WERI-Rb-1 (cell line): ENCODE measurements at places on chromosomes 16 and 17.

- DNase-seq, result no peak
Observed at GRCh38 chr17:81310949-81311550, 15.9 kb upstream of the SLC38A10 start.

- DNase-seq, result no peak
Observed at GRCh38 chr16:11072420-11073153, 128.2 kb downstream of the CLEC16A start.

DNA sequence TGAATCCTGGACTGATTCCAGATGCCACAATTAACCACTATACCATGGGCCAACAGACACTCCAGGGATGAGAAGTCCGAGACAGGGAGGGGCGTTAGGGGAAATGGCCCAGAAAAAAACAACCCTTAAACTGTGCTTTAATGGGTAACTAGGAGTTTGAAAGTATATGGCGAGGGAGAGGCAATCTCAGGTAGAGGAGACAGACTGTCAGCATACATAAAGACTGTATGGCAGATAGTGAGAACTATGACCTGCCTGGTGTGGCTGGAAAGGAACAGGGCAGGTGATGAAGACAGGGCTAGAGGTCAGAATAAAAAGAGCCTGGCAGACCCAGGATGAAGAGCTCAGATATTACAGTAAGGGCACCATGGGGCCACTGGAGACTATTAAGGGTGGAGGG is 8.1 kb downstream of the ZZEF1 start:
- no peak for DNase-seq

DNA sequence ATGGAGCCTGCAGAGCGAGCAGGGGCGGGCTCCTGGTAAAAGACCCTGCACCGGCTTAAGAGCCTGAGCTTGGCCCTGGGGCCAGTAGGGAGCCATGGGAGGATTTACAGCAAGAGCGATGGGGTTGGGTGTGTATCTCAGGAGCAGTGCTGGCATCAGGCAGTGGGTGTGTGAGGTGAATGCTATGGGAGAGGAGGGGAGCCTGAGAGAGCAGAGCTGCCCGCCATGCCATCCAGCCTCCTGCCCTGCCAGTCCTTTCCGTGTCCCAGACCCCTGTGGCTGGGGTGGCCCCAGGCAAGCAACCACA is 23.3 kb downstream of the FAM83G start:
- no peak for DNase-seq

- DNase-seq, result no peak
Observed at GRCh38 chr17:19449656-19450055, 38.6 kb downstream of the RNF112 start.

DNA sequence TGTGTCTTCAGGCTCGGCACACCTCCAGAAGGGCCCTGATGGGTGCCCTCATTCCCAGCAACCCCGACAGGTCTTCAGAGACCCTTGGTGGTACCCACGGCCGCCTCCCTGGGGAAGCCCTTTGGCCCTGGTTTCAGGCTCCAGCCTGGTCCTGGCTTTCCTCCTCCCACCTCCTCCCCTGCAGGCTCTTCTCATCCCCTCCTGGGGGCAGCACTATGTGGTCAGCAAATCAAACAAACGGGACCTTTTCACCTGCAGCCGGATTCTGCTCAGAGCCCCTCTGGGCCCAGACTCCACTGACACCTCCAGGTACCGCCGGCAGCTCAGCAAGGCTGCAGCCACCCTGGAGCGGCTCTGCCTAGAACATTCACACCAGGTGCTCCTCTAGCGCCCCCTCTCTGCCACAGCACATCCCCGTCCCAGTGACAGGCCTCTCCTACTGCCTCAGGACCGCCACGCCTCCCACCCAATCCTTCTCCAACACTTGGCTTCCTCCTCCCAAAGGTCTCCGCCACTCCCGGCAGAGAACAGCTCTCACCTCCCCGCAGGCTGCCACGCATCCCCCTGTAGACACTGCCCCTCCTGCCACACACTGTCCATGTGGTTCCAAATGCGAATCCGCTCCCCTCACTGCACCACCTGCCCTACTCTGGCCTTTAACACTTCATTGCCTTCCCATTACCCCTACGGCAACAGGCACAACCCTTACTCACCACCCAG is 12.0 kb downstream of the CORO7 start:
- peak; percentile 82 for DNase-seq

GRCh38 chr17:9434642-9435057 is 141.0 kb downstream of the STX8 start:
- DNase-seq, result no peak

DNA sequence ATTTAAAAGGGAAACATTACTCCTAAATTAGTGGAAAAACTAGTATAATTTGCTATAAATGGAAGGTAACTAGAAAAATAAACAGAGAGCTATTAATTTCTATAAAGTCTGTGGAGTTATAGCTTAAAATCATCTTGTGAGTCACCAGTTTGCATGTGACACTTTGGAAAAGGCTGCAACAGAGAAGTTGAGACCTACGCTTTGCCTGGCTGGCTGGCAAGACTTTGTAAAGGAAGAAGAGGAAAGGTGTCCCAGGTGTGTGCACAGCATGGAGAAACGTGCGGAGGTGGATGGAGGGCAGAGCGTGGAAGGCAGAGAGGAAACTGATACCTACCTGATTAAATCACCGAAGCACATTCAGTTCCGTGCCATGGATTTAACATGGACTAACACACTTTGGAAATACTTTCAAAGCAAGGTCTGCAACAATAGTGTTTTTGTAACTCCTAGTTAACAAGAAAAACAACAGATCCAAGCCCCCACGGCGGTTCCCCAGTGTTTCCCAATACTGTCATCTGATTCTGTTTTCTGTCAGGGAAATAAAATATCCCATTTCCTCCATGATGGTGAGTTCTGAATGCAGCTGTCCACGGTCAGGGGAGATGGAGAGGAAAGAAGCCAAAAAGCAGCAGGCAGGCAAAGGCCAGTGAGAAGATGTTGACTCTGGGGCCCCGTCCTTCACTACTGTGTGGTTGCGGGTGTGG is 134.8 kb downstream of the XYLT1 start:
- no peak for DNase-seq

DNA sequence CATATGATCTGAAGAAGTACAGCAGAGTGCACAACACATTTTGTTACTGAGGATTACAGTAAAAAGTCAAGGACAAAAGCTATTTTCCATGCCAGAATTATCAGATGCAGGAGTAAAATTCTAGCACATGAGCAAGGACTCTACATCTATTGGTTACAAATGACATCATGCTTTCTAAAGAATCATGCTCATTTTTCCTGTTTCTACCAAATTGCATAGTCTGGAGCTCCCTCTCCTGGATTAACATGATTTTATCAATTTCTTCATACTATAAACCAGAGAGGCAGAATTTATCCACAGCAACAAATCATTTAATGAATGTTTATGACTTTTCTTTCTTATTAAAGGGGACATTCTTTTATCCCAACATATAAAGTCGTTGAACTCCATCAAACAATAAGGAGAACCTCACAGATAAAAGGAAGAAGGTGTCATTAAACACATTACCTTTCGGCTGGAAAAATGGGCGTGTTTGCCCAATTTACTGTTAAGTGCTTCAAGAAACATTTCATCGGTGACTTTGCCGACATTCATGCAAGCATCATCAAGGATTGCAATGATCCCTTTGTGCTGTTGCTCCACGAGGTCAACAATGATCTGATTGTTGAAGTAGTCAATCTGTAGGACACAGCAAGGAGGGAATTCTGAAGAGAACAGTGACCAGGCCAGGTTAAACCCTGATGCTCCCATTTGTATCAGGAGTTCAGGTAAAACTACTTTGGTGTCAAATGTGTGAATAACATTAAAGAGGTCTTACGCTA is 121.7 kb downstream of the MYO1D start:
- no peak for DNase-seq

DNA sequence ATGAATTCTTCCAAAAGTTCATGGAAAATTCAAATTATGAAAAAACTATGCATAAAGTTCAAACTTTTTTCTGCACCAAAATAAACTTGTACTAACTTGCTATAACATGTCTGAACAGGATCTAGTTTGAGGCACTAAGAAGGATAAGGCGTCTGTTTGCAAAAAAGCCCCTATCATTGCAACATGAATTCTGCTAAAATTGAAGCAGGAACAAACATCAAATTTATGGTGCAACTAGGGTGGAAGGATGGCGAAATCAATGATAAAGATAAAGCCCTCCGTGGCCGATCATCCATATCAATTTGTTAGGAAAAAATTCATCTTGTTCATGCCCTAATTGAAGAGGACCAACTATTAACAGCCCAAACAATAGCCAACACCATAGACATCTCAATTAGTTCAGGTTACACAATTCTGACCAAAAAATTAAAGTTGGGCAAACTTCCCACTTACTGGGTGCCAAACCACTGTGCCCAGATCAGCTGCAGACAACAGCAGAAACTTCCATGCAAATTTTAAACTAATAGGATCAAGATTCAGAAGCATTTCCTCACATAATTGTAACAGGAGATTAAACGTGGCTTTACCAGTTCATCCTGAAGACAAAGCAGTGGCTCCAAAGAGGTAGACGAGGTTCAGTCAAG is 12.9 kb downstream of the IL21R start:
- no peak for DNase-seq

DNA sequence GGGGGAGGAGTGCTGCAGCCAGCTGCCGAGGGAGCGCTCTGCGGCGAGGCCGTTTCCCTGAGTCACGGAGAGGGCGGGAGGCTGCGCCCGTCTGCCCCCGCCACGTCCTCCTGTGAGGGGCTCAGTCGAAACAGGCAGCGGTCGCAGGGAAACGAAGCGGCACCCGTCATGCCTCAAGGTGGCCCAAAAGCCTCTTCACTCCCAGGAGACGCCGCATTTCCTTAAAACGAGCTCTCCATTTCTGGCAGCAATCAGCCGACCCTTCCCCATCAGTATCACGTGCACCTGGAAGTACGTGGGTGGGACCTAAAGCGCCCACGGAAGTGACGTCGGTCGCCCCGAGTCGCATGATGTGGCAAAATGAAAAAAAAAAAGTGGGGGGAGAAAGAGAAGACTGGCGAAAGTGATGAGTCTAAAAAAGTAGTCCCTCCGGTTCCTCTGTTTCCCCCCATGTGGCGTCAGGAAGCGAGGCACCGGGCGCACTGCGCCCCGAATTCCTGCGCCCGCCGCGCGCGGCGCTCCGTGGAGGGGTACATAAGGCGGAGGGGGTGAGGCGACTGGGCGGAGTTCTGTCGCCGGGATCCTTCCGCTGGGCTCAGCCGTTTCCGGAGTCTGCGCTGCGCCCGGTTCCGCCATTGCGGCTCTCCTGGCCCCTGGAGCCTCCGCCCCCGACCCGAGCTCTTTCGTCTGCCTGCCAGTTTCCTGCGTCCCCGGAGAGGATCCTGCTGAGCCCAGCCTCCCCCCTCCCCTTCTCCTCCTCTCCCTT is at the start of gene CLTC:
Gene CLTC, plus strand, starts transcription at position 598 of the 766 bp plus-strand sequence. CDS start 237 bp downstream, outside the sequence.
- DNase-seq, result peak; percentile 95

GRCh38 chr17:68733241-68734176 is 132.3 kb upstream of the FAM20A start:
- DNase-seq, result no peak

GRCh38 chr17:33798308-33798707 is 456.8 kb upstream of the CCL2 start:
- peak; percentile 12 for DNase-seq

DNA sequence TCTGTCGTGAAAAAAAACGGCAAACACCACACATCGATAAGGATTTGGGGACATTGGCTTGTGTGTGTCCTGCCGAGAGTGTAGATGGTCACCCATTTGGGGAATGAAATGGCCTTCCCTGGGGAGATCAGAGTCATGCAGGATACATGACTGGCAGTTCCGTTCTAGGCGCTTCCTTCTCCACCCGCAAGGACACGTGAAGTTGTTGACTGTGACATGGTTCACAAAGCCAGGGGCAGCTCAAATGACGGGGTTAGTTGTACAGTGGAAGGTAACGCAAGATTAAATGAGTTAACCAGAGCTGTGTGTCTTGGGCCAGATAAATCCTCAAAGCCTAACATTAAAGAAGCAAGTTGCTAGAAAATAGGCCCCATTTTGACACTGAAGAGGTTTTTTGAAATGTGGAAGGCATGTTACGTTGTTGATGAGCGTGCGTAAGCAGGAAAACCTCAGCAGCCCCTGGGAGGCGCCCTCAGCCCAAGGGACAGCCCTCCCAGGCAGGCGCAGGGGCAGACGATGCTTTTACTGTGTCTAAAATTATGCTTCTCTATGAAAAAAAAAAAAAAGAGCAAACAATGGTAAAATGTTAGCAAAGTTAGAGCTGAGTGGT is 35.9 kb upstream of the CHMP6 start:
- no peak for DNase-seq
